HAP-1 (cell line): ENCODE measurements at places on chromosomes 12 and 14.

DNA sequence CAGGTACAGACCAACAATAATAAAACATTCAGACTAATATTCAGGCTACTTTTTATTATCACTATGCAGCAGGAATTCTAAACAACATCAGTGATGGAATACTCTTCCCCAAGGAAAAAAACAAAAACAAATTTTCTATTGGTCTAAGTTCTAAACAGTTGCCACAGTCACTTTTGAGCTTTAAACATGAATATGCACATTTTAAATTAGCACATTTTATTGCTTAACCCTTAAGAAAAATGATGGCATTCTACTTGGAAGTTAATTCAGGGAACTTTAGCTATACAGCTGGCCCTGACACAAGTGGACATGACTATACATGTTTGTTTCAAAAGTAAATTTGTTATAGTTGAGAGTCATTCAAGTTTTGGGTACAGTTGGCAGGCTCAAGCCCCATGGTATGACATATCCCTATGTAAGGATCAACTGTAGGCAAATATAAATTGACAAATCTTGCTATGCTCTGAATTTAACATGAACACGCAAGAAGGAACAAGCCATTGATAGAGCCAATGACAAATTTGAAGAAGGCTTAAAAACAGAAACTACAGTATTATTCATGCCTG is 224.3 kb upstream of the AMIGO2 start:
- no peak for DNase-seq

- no peak for DNase-seq
These were observed 100.7 kb upstream of the TBX5 start for GRCh38 chr12:114506651-114507050.

- no peak for DNase-seq
These were observed 41.7 kb downstream of the PPM1H start for GRCh38 chr12:62893276-62893675.

DNA sequence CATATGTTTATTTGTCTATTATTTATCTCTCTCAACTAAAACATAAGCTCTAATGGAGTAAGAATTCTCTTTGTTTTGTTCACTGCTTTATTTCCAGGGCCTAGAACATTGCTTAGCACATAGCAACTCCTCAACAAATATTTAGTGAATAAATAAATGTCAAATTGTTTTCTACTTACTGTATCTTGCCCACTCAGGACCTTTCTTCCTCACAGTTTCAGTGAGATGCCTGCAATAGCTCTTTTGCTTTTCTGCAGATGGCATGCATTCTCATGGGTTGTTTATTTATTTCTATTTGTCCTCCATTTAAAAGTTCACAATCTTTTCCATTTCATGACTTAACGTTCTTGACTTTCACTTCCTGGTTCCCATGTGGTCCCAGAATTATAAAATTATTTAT is 94.9 kb upstream of the TTC7B start:
- DNase-seq: no peak

DNA sequence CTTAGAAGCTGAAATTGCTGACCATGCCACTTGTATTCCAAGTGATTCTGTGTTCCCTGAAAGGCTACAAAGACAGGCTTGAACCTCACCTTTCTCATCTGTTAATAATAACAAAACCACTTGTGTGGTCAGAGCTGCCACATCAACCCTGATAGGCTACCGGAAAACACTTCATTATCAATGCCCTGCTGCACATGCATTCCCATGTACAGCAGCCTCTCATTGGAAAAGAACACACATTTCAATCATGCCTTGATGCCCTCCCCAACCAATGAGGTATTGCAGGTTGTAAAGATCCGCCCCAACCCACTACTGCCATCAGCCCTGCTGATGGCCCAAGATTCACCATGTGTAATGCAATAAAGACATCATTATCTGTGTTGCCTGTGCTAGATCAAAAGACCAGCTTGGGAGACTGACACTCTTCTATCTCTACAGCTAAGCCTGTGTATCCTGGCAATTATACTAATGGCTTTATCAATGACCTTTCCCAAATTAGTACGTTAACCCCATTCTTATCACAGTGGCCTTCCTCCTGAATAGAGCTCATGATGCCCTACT is 2.8 kb downstream of the GPR19 start:
- no peak for DNase-seq

DNA sequence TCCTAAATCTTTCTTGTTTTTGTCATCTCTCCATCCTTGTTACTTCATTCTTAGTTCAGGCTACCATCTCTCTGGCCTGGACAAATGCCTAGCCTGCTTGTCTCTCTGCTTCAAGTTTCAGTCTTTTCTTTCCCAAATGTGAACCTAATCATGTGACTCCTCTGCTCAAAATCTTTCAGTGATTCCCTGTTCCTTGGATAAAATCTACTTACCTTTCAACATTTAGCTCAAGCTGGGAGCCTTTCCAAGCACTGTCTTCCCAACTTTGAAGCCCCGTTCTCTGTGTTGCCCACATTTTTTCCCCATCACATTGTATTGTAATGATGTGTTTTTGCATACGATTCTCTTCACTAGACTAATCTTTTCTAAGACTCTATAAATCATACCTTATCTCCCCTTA is 24.7 kb downstream of the SLC7A8 start:
- DNase-seq: peak; percentile 30

- no peak for DNase-seq
These were observed 332.6 kb downstream of the SLC16A7 start for GRCh38 chr12:59928416-59928815.

DNA sequence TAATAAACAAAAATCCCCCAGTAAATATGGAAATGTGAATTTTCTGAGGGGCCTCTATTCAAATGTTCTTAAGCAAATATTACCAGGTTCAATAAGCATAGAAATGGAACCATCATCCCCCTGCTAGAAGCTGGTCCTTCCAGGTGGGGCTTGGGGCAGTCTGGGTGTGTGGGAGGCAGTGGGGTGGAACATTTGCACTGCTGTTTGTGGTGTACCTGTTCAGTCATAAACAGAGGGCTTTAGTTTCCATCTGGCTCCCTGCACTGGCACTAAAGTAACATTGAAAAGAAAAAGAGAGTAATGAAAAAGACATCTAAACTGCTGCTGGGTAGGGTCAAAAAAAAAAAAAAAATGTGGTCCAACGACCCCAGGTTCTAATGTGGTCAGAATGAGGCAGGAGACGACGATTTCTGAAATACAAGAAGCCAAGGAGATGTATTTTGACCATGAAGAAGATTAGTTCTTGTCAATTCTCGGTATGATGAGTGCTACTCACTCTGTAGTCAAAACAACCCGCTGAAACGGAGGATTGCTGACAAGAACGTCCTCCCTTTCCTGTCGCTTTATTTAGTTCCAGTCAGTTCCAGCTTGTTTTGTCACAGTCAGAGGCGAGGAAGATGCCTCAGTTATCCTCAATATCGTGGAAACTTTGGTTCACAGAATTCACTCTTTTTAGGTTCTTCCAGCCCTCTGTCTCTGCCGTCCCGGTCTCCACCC is 44.2 kb upstream of the MANSC4 start:
- DNase-seq: no peak

- peak; percentile 64 for DNase-seq
These were observed 4.2 kb downstream of the SCNN1A start for GRCh38 chr12:6370994-6371754.

DNA sequence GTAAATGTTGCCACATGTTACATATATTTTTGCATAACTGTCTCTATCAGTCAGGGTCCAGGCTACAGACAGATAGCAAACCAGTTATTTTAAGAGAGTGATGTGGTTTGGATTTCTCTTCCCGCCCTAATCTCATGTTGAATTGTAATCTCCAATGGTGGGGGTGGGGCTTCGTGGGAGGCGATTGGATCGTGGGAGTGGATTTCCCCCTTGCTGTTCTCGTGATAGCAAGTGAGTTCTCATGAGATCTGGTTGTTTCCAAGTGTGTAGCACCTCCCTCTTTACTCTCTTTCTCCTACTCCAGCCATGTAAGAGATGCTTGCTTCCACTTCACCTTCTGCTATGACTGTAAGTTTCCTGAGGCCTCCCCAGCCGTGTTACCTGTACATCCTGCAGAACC is 704.2 kb upstream of the TBX3 start:
- DNase-seq: no peak

DNA sequence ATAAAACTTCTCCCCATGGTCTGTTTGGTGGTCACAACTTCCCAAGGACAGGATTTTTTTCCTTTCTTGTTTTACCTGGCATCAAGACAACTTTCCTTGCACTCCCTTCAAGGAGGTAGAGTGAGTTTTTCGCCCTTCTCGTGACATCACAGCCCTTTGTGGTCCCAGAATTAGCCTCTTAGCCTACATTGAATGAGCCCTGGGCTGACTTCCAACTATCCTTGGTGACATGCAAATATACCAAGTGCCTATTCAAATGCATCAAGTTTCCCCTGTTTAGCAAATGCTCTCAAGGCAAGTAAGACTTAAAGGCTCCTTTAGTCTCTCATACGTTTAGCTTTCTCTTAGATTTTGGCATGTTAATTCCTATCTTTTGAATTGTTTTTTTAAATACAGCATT is 36.6 kb downstream of the TC2N start:
- peak; percentile 97 for DNase-seq

DNA sequence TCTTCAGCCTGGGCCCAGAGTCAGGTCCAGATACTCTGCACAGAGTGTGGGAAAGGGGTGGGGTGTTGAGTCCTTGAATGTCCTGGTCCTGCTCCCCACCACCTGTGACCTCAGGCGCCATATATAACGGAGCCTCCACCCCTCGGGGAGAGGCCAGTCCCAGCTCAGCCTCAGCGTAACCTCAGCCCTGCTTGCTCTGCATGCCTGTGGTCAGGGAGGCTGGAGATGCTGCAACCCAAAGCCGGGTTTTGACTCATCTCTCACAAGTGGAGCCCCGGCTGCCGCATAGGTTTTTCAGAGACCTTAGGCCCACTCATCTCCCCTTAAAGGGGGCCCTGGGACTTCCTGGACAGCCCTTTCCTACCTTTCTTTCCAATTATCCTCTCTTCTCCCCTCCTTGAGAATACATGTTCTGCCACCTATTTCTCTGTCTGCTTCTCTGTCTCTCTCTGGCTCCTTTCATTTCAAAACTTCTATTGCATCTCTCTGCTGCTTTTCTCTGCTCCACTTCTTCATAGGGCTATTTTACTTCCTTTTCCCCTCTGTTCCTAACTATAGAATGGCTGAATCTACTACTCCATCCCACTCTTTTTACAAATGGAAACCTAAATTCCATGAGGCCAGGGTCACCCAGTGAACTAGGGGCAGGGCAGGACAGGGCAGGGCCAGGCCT is 1.2 kb downstream of the ITGB7 start:
- no peak for DNase-seq

DNA sequence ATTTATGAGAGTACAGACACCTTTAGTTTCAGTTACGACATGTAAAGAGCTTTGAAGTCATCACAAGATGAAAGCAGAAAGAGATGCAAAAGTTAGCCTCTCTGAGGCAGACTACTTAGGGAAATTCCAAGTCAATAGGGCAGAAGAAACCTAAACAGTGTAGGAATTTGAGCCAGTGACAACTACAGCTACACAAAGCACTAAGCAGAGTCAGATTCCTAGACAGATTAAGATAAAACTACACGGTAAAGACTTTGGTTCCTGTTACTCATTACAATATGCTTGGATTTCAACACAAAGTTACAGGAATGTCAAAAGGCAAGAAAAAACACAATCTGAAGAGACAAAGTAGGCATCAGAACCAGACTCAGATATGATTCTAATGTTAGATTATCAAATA is 1302.3 kb downstream of the FSCB start:
- peak; percentile 25 for DNase-seq

DNA sequence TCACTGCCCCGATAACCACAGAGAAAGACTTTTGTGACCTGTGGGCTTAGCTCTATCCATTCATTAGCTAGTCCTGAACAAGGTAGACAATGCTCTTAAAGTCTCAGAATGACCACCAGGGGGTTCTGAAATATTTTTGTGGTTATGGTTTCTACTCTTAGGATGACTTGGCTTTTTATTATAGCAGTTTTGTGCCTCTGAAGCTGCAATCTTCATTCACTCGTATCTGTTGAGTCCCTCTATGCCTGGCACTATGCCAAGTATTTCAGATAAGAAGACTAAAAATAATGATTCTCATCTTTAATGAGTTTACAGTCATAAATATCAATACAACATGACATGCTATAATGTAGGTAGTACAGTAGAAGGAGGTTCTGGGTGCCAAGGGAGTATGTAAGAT is 130.8 kb upstream of the TRHDE start:
- DNase-seq: no peak

DNA sequence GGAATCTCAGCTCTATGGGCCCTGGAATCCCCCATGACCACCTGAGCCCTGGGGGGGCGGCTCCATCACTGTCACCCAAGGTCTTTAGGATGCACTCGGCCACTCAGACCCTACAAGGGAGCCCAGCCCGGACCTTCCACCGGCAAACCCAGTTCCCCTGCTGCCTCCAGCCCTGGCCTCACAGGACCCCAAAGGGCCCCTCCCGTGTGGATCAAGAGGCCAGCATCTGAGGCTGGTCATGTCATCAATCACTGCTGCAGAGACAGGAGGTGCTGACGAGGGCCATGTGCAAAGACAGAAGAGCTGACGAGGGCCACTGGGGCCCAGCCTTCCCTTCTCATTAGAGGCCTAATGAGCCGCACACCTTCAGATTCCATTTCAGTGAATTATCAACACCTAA is 39.0 kb upstream of the SFSWAP start:
- DNase-seq: no peak
